ENCODE measurements at places on chromosomes 12 and 14.

GRCh38 chr12:3310271-3311026 lies 180.6 kb upstream of the PRMT8 start:
- DNase-seq = no peak

GRCh38 chr14:75445236-75445635 lies 17.4 kb downstream of the JDP2 start:
- no peak for DNase-seq

DNA sequence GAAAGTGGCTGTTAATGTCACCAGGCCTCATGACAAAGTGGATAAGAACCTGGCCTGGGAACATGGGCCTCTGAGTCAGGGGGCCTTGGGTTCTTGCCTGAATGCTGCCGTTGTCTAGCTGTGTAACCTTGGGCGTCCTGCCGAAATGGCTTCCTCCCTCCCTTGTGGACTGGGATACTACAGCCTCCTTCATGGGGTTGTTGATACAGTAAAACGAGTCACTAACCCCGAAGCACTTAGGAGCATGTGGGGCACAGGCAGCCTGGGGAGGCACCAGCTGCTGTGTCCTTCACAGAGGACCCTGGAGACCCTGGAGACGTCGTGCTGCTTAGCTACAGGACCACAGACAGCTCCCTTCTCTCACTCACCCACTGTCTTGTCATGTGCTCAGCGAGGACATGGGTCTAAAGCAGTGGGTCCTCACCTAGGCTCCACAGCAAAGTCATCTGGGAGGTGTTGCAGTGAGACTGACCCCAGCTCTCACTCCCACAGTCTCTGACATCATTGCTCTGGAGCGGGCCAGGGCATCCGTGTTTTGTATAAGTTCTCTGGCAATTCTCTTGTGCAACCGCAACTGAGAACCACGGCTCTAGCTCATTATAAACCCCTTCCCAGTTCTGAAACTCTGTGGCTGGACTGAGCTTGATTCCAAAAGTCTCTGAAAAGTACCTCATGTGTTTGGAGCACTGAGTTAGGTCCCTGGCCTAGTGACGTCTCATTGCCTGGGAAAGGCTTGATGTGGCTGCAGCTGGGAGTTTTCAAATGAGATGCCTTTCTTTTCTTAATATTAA lies 42.1 kb downstream of the SERPINA3 start:
- no peak for DNase-seq

- DNase-seq = no peak
Observed at GRCh38 chr14:36054353-36055051, 122.0 kb downstream of the PTCSC3 start.

DNA sequence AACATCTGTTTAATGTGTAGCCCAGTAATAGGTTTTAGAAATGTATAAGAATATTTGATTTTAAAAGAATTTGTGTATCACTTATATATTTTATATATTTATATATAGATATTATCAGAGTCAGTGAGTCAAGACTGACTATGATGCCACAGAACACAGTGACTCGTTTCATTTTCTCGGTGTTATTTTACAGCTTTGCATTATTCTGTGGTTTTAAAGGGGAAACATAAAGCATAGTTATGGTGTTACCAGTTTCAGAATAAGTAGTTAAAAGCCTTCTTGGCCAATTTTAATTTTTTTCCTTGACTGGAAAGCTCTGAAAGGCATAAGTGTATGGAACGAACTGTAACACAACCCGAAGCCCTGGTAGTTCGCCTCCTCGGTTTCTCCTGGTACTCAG lies 91.0 kb downstream of the GRIP1 start:
- no peak for DNase-seq

- DNase-seq = no peak
Observed at GRCh38 chr12:124898200-124898922, 16.1 kb downstream of the UBC start.

DNA sequence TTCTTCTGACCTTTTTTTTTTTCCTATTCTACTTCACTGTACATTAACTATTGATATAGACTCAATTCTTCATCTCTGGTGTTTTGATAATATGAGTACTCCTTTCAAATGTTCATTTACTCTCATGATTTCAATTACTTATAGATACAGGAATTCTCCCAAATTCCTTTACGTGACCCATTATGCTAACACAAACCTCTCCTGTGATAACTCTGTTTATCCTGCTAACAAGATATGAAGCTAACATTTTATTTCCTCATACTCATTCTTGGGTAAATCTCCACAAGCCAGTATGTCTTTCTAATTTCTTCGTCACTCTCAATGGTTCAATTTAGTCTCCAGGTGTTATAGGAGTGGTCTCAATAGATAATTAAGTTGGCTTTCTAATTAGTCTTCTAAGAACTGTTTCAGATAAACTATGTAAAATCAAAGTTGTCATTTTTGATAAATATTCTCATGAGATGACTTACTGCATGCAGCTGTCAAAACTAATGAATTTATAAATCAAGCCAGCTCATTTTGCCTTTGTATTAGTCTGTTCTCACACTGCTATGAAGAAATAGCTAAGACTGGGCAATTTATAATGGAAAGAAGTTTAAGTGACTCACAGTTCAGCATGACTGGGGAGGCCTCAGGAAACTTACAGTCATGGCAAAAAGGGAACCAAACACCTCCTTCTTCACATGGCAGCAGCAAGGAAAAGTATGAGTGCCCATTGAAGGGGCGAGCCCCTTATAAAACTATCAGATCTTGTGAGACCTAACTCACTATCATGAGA lies 130.6 kb upstream of the MYF6 start:
- no peak for DNase-seq

DNA sequence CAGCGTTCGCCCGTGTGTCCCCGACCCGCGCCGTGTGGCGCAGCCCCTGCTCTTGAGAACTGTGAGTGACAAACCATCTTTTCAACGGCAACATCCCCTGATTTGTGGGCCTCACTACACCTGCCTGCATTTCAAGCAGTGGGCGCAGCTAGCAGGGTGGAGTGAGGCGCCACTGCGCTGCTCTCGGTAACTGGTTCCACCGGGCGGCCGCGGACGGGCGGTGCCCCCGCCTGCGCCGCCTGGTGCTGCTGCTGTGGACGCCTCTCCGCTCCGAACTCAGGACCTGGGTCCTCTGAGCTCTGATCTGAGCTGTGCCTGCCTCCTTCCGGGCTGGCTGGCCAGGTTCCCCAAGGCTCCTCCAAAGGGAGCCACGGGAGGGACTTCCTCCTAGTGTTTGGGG lies 5.9 kb upstream of the DEGS2 start:
- no peak for DNase-seq

GRCh38 chr12:129903092-129903945 lies 506 bp downstream of the TMEM132D start:
- DNase-seq = no peak

DNA sequence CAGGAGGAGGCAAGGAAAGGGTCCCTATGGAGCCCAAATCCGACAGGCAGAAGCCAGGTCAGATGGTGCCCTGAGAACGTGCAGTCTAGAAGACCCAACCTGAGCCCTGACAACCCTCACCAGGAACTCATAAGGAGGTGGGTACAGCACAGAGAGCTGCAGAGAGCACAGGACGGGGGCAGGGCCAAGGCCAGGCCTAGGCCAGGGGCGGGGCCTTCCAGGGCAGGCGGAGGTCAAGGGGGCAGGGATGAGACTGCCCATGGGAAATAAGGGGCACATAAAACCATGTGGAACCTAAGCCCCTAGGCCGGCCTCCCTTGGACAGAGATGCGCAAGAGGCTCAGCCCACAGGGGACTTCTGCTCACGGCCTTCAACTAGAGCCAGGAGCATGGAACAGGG lies 45.1 kb downstream of the SSH1 start:
- DNase-seq = no peak

DNA sequence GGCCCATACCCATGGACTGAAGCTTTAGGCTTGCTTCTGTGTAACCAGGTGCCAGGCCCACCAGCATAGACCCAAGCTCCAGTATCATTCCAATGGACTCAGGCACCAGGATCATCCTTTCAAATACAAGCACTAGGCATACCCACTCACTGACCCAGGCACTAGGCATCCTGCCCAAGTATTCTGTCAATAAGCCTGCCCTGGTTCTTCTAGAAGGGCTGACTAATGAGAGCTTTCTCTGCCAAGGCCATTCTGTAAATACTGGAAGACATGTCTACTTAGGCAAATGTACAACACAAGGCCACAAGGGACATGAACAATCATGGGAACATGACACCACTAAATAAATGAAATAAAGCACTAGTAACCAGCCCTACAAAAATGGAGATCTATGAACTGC lies 352.2 kb downstream of the FSCB start:
- DNase-seq = no peak

- DNase-seq = no peak
Observed at GRCh38 chr12:108896336-108896735, 16.4 kb downstream of the DAO start.

DNA sequence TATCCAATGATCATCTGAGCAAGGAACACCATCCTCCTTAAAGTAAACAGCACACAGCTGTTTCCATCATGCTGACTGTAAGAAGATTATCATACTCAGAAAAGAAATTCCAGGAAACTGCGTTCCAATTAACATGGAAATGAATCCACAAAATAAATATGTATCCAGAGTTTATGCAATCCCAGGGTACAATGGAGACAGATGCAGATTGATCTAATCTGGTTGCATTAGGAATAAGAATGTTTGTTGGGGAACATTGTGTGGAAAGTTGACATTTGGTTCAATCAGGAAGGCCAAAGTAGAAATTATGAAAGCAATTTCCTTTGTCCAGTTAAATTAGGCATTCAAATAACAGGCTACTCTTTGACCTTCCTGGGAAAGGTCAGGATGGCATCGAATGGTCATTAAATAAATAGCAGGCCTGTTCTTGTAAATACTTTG lies 236.9 kb upstream of the AMIGO2 start:
- DNase-seq = no peak

DNA sequence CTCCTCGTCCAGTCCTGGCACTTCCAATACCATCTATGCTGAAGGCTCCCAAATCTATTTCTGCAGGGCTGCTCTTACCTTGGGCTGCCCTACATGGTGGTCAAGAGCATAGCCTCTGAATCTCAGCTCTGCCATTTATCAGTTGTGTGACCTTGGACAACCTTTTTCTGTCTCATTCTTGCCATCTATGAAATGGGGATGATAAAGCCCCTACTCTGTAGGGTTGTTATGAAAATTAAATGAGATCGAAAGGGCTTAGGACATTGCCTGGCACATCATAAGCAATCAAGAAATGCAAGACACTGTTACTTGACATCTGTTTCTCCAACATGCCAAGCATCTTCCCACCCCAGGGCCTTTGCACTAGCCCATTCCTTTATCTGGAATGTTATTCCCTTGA lies 45.5 kb upstream of the GPATCH2L start:
- no peak for DNase-seq

DNA sequence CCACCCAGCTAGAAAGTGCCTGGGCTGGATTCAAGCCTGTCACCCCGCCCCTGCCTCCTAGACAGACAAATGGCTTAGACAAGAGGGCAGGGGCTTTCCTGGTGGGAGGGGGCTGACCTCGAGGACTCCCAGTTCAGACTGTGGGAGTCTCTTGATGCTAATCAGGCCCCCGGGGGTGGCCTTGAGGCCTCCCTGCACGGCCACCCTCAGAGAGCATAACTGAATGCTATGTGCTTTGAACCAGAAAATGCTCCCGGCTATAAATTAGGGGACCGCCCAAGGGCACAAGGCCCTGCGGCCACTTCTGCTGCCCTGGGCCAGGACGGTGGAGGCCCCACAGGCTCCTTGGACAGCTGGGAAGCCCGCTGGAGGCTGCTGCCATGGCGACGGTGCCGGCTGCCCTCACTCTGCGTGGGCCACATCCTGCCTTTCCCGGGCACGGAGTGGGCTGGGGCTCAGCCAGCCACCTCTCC lies 111.0 kb upstream of the NCOR2 start:
- DNase-seq = no peak

DNA sequence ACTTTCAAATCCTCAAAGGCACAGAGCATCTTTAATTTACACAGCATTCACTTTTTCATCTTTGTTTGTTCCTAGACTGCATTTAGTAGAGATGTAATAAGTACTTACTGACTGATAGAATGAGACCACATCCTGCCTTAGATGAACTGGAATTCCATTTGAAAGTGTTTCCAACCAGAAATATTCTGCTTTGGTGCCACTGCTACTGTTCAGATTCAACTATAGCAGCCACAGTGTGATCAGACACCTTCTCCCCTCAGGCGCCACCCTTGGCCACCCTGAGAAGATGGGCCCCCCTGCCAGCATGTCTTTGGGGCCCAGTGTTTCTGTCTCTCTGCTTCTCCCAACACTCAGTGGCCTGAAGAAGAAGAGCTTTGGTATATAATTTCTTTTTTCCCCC lies 449.1 kb downstream of the RAD51B start:
- DNase-seq = no peak

DNA sequence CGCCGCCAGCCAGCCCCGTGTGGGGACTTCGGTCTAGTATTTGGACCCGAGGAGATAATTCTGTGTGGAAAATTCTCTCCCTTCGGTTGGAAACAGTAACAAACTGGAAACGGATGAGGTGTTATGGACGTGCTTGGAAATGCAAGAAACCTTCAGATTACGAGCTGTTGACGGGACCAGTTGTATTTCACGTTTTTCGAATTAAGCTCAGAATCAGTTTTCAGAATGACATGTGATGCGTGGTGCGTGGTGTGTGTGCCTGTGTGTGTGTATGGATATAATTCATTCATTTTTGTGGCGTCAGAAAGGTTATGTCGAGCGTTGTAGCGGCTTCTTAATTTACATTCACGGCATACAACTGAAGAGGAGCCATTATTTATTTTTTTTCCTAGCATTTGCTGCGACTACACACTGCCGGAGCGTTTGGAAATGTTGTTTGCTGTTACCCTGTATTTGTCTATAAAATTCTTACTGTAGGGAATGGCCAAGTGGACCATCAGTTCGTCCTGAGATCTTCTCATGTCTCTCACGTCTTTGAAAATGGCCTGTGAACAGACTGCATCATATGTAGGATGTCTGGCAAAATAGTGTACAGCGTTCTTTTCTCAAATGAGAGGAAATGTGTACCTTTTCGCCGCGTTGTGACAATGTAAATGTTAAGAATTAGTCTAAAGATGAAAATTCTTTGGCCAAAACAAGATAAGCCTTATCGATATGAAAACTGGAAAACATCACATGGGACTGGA lies 1.3 kb downstream of the TRAF3 start:
- DNase-seq = no peak

DNA sequence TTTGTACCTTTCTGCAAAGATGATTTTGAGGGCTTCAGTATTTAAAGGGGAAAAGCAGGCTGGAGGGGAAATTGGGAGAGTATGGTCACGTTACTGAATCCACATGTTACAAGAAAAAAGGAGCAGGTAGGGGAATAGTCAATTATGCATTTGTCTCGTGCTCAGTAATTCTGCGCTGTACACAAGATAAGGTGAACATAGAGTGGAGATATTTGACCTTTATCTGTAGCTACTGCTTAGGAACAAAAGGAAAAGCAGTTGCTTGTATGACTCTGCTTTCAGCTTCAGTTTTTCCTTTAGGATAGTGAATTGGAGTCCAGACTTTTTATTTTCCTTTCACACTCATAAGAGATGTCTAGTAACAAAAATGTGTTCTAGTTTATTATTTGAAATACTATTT lies 49.8 kb downstream of the FBXO33 start:
- DNase-seq = no peak

DNA sequence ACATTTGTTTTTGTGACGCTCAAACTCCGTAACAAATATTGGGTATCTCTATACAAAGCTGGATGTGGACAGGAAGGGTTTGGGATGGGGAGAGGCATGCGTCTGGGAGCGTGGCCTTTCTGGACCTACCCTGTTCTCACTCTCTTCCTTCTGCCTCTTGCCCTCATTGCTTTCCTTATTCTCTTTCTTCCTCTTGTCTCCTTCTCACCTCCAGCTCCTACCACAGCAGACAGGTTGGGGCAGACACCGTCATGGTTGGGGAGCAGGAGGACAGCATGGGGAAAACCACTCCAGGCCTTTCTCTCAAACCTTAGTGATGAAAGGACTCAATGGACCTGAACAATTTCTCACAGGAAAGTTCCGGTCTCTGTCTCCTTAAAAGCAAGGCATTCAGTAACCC lies 465.3 kb downstream of the RAD51B start:
- no peak for DNase-seq
